ENCODE measurements at places on chromosomes 3 and 15.
A peak's percentile ranks its signal among the peaks of the same experiment; 100 is the strongest.

DNA sequence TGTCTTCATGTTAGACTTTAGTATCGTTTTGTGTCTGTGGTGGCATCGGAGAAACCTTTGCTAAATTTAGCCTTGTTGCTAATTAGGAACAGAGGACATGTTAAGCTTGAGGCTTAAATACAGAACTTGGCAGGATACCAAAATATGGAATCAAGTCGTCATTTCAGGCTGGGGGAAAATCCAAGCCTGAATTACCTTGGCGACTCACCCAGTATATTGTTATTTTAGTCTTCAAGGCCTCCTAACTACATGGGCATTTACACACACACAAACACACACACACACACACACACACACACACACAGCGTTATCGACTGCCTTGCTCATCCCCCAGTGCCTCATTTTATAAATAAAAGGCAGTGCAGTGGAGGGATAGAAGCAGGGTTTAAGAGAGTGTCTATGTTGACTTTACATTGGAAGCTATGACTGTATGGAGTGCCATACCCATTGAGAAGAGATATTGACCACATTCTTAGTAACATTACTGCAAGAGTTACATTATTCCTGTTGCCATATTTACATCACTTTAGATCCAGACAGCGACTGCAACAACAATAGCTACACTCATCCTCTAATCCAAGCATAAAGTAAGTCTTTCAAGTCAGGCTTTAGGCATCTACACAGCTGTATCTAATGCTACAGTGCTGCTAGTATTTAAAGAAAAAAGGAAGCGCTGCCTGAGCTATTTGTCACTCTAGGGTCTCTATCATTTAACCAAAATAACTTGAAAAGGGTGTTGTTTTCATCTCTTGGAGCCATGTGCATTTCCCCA, 210.8 kb upstream of the SEMA6D start:
- peak; percentile 68 for DNase-seq

GRCh38 chr3:179184826-179185225, 36.7 kb downstream of the PIK3CA start:
- DNase-seq: no peak

- DNase-seq: no peak
Measured at GRCh38 chr3:15171096-15171495, 35.0 kb upstream of the CAPN7 start.

DNA sequence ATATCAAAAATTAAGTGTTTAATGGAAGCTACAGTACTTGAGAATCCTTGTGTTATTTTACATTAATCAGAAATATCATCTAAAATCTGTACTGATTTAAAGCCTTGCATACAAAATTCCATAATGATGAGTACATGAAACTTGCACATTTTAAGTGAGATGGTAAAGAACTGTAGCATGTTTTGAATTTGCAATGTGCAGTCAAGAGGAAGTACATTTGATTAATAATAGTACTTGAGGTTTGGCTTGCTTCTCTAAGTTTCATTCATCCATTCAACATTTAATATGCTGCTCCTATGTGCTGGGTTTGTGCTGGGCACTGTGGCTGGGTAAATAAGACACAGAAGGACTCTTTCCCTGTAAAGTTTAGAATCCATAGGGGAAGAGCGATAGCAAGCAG, 332.3 kb downstream of the CNTN3 start:
- peak; percentile 47 for DNase-seq

GRCh38 chr3:138594150-138594934, at the start of gene CEP70:
Gene CEP70 (minus strand): TSS chr3:138594260. CDS start chr3:138572927, 21,333 bp downstream.
- peak; percentile 81 for DNase-seq

GRCh38 chr3:25471081-25471768, 43.2 kb downstream of the RARB start:
- DNase-seq: no peak

DNA sequence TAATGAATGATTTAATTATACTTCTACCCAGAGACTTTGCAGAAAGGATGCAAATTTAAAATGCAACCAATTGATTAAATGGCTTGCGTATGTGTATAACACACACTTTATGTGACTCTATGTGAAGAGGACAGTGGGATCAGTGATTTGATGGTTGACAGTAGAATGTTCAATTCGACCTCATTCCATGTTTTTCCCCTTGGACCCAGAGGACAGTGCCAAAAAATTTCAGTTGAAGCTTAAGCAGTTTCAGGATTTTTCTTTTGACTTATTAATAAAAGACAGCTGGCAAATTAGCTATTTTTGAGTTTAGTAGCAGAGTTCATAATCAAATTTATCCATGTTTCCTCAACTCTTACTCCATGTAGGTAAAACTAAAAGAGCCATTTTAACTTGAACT, 742.4 kb upstream of the NR2F2 start:
- DNase-seq: no peak

All from fibroblast of skin of left quadriceps (primary cell).